NCI-H1930 (cell line): ENCODE measurements at places on chromosomes 11 and 22.
A peak's percentile ranks its signal among the peaks of the same experiment; 100 is the strongest.

DNA sequence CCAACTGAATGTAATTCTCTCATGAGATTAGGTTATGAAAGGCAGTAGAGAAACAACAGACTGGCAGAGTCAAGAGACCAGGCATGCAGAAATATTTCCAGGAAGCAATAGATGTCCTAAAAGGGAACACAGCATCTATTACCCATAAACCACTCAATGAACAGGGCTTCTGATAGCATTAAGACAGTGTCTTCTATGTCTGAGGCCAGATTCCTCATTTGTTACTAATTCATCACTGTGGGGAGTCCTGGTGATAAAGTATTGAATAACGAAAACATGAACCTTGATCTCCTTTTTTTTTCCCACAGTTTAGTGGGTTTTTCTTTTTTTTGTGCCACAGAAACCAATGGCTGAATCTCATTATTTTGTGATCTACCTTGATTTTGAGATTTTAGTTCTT, 339.0 kb downstream of the METTL15 start:
- DNase-seq = no peak

- DNase-seq = peak; percentile 30
Measured at GRCh38 chr11:7197469-7197868, 54.2 kb upstream of the SYT9 start.

- DNase-seq = no peak
Measured at GRCh38 chr11:11038352-11038751, 180.5 kb upstream of the ZBED5 start.

DNA sequence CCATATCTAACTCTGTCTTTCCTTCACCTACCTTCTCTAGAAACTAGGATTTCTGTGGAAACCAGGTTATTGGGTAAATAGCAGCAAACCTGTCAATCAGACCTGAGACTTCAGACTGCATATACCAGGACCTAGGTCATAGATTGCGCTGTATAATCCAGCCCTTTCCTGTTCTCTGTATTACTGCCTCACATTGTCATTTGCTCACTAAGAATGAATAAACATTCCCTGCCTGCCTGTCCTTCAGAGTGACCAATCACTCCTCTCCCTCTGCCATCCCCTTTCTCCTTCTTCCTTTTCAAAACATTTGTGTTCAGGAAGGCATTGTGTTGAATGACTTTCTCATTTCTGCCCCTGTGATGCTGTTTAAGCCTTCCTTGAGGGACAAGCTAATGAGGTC, 14.1 kb upstream of the FZD4 start:
- no peak for DNase-seq

- peak; percentile 19 for DNase-seq
Measured at GRCh38 chr11:115334932-115335788, 169.1 kb downstream of the CADM1 start.

DNA sequence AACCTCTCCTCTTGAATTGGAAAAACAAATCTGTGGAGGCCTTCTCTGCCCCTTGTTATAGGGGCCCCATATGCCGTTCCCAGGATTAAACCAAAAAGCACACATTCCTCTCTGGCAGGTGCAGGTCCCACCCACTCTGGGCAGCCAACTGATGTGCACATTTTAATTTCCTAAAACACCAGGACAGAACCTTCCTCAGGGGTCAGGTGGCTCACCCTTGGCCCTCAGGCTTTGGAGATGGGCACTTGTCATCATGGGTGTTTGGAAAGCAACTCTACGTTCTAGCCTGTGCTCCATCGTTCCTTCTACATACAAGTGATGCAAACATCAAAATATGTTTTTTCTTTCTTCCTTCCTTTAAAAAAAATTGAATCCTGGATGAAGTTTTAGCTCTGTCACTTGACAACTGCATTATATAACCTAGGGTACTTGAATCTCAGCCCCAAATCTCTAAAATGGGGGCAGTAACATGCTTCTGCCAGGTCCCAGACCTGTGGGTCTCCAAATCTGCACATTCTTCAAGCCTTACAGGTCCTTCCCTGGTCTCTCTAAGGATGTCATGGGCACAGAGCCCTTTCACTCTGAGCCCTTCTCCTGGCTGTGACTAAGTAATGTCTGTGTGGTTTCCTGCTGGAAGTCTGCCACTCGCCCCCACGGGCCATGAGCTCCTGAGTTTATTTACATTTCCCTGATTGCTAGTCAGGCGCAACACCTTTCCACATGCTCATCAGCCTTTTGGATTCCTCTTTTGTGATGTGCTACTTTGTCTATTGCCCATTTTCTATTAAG, 43.8 kb downstream of the KCNQ1OT1 start:
- DNase-seq = no peak
